ENCODE measurements at places on chromosomes 7 and 10.

GRCh38 chr7:44046321-44047061 lies 2.0 kb downstream of the DBNL start:
- no peak for DNase-seq

GRCh38 chr7:87151002-87151728 lies 1.1 kb upstream of the DMTF1 start:
- DNase-seq = no peak

- DNase-seq = no peak
These were observed 49.3 kb downstream of the TPK1 start for GRCh38 chr7:144786522-144786921.

DNA sequence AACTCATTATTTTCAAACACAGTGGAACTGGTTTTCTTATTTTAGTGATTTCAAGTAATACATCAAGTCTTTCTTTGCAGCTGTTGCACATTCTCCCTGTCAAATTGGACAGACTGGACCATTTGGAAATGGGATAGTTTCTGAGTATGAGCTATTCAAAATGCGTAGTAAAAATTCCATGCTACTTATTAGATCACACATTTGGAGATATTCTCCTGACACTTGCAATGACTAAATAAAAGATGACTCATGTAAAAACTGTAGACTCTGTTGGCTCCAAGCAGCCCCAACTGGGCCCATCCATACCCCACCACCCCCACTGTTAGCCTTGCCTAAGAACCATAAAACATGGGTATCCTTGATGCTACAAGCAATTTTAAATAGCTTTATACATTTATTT lies 25.9 kb upstream of the BICC1 start:
- no peak for DNase-seq

- no peak for DNase-seq
These were observed 954.7 kb upstream of the GHITM start for GRCh38 chr10:83184641-83185040.

DNA sequence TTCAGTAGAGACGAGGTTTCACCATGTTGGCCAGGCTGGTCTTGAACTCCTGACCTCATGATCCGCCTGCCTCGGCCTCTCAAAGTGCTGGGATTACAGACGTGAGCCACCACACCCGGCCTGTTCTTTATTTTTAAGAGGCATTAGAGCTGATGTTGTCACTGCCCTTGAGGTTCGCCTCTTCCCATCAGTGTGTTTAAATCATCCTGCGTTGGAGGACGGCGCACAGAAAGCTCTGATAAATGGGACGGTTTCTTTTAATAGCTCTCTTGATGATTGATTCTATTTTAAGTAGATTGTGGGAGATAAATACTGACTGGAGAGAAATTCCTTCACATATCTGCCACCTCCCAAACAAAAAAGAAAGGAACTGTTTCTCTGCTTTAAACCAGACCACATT lies 29.0 kb downstream of the UPP1 start:
- DNase-seq = no peak

GRCh38 chr7:110762546-110763225 lies 328.2 kb upstream of the LRRN3 start:
- DNase-seq = no peak

GRCh38 chr7:150745086-150745485 lies 7.9 kb downstream of the GIMAP5 start:
- no peak for DNase-seq

- DNase-seq = no peak
These were observed 127.6 kb downstream of the OAT start for GRCh38 chr10:124291001-124291701.

DNA sequence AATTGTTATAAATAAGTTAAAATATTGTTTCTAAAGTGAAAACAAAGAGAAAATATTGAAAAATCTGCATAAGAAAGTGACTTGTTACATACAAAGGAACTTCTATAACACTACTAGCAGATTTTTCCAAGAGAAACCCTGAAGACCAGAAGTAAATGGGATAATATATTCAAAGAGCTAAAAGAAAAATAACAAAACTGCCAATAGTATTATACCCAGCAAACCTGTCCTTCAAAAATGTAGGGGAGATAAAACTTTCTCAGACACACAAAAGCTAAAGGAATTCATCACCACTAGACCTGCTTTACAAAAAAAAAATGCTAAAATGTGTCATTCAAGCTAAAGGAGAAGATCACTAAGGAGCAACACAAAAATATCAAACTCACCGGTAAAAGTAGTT lies 17.0 kb downstream of the CADPS2 start:
- no peak for DNase-seq

DNA sequence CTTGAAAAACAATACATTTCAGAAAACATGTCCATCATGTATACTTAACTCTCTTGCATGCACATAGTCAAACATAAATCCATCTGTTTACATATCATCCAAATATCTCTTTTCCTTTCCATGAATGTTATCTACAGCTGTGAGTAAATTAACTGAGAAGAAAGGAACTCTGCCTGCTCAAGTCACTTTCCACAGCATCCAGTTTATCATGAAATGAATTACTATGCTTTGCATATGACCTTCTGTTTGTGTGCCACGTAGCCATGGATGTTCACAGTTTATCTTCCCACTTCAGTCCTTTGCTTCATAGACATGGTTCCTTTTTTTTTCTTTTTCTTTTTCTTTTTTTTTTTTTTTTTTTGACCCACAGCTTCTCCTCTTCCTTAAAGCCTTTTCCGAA lies 39.6 kb downstream of the BZW2 start:
- DNase-seq = no peak

GRCh38 chr10:118017850-118018249 lies 28.9 kb downstream of the RAB11FIP2 start:
- no peak for DNase-seq

DNA sequence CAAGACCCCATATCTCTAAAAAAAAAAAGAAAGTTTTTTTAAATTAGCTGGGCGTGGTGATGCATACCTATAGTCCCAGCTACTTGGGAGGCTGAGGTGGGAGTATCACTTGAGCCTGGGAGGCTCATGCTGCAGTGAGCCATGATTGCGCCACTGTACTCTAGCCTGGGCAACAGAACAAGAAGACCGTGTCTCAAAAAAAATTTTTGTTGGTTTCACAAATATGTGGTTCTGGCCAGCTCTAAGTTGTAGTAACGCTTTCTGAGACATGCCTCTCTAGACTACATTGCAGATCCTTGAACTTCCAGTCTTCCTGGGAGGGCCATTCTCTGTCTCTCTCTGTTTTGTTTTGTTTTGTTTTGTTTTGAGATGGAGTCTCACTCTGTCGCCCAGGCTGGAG lies 24.6 kb upstream of the RHBDD2 start:
- DNase-seq = no peak

- DNase-seq = no peak
These were observed 24.5 kb downstream of the CNPY1 start for GRCh38 chr7:155521743-155522398.

GRCh38 chr10:389261-389790 lies 254.1 kb downstream of the ZMYND11 start:
- no peak for DNase-seq

- DNase-seq = no peak
These were observed 78.9 kb upstream of the EGR2 start for GRCh38 chr10:62895063-62895462.

GRCh38 chr7:43758822-43759683 lies 573 bp downstream of the BLVRA start:
- peak; percentile 34 for DNase-seq

DNA sequence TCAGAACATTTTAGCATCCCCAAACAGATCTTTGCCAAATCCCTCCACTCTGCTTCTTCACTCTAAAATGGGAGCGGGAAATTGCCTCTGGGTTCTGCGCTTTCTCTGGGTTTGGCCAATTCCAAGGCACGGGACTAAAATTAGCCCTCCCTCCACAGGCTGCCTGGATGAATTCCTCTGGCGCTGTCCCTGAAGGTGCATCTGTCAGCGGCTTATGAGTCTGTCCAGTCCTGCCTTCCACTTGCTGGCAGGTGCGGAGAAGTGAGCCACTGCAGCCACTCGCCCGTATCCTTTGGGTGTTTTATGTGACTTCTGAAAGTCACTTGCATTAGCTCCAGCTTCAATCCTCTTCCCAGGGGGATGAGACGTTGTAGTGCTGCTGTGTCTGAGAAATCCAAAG lies 121.6 kb downstream of the SH2D4B start:
- no peak for DNase-seq

- DNase-seq = no peak
These were observed 14.6 kb downstream of the FGL2 start for GRCh38 chr7:77184990-77185389.

DNA sequence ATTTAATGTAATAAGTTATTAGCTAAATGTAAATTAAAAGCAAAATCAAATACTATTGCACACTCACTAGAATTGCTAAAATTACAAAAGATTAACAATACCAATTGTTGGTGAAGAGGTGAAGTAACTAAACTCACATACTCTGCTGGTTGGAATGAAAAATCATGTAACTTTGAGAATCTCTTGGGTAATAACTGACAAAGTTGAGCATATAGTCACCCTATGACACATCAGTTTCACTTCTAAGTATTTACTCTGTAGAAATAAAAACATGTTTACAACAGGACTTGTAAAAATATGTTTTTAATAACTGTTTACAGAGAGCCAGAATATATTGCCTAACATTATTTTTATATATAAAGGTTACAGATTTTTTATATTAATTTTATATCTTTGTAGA lies 33.6 kb downstream of the CNTNAP2 start:
- DNase-seq = no peak

- no peak for DNase-seq
These were observed 5.1 kb downstream of the SHH start for GRCh38 chr7:155807065-155807671.

GRCh38 chr7:90758933-90759562 lies 162.9 kb downstream of the CDK14 start:
- DNase-seq = no peak

Measured in T follicular helper cell (primary cell).